ENCODE measurements at places on chromosomes 2 and 18. TPM values are rescaled to one million over a fixed set of nuclear protein-coding genes. Genes with fewer than 3 reads are reported as not detected.

The NEU4 gene
- 5.2 TPM for polyA plus RNA-seq

The ASAP2 gene
- 45.5 TPM for polyA plus RNA-seq

The NTSR2 gene
- polyA plus RNA-seq = not detected

The SERPINB4 gene
- polyA plus RNA-seq = not detected

The GCG gene
- polyA plus RNA-seq = 16.4 TPM

The SESTD1 gene
- polyA plus RNA-seq = 44.9 TPM

The SLC8A1 gene
- polyA plus RNA-seq = 12.2 TPM

The OTX1 gene
- not detected for polyA plus RNA-seq

The NETO1 gene
- 0.12 TPM for polyA plus RNA-seq

The REG1B gene
- not detected for polyA plus RNA-seq

The ABCB11 gene
- not detected for polyA plus RNA-seq

The ARHGAP25 gene
- 4.6 TPM for polyA plus RNA-seq

The GPR17 gene
- polyA plus RNA-seq = 3.3 TPM

The SERPINB12 gene
- 0.58 TPM for polyA plus RNA-seq

The SLC25A12 gene
- polyA plus RNA-seq = 20.7 TPM

The CEP192 gene
- 26.1 TPM for polyA plus RNA-seq

The ZBTB7C gene
- 3.2 TPM for polyA plus RNA-seq

The STAMBP gene
- 48.2 TPM for polyA plus RNA-seq

The POTEI gene
- polyA plus RNA-seq = 0.06 TPM

The PCARE gene
- polyA plus RNA-seq = 0.13 TPM

The DSEL gene
- polyA plus RNA-seq = 13.2 TPM

The SKOR2 gene
- polyA plus RNA-seq = not detected

The CREG2 gene
- polyA plus RNA-seq = 3.6 TPM

The FER1L5 gene
- not detected for polyA plus RNA-seq

The BMP10 gene
- polyA plus RNA-seq = not detected

The PDCD1 gene
- polyA plus RNA-seq = 0.12 TPM

The GPR45 gene
- polyA plus RNA-seq = not detected

The MEP1B gene
- polyA plus RNA-seq = not detected

The COL6A3 gene
- polyA plus RNA-seq = 289 TPM

The SLC16A14 gene
- 2.5 TPM for polyA plus RNA-seq

The BOK gene
- polyA plus RNA-seq = 46.0 TPM

The NCL gene
- 601 TPM for polyA plus RNA-seq

The EML6 gene
- 35.1 TPM for polyA plus RNA-seq

The AMER3 gene
- not detected for polyA plus RNA-seq
